ENCODE measurements at places on chromosomes 1 and 21.

DNA sequence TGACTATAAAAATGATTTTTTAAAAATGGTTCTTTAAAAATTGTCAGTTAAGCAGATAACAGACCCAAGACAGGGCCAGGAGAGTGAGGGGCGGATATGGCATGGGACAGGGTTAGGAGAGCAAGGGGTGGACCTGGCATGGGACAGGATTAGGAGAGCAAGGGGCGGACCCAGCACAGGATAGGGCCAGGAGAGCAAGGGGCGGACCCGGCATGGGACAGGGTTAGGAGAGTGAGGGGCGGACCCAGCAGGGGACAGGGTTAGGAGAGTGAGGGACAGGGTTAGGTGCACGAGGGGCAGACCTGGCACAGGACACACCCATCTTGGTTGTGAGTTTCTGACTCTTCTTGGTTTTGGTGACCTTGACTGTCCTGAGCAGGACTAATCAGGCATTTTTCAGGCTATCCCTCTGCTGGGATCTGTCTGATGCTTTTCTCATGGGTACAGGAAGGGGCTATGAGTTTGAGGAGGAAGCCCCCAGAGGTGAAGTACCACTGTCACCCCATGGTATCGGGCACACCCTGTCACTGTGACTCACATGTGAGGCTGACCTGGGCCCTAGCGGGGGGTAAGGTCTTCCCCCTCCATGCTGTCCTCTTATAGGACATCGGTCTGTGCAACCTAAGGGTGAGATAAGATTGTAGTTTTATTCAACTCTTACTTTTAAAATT is 159.0 kb upstream of the COL6A1 start:
- DNase-seq = no peak

DNA sequence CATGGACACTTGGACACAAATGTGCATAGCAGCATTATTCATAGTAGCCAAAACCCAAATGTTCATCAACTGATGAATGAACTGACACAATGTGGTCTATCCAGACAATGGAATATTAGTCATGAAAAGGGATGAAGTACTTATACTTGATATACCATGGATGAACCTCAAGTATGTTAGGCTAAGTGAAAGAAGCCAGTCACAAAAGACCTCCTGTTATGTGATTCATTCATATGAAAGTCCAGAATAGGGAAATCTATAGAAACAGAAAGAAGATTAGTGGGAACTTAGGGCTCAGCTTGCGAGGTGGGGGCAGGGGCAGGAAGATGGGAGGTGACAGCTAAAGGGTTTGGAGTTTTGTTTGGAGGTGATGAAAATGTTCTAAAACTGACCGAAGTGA is 7.4 kb downstream of the KCNE1 start:
- no peak for DNase-seq

DNA sequence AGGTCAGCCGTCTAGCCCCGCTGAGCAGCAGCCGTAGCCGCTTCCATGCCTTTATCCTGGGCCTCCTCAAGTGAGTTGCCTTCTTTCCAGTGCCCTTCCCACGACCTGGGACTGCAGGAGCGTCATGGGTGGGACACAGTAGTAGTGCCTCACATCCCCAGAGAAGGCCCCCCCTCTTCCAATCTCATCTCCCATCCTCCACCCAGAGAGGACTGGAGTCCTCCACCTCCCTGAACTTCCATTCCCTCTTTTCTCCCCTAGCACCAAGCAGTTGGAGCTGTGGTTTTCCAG is 4.9 kb downstream of the RUSC1 start:
- DNase-seq = no peak

DNA sequence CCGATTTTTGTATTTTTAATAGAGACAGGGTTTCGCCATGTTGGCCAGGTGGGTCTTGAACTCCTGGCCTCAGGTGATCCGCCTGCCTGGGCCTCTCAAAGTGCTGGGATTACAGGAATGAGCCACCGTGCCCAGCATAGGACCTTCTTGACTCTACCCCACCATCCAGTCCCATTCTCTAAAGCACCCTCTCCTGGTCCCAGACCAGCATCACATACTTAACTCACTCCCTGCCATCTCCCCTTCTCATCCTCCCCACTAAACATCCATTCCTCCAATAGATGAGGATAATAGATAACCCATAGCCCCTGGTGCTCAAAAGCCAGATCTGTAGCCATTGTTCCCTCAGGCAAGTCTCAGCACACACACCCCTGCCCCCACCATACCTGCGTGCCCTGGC is 2.1 kb downstream of the ENTREP3 start:
- no peak for DNase-seq

GRCh38 chr1:59432531-59433439 is 135.9 kb downstream of the FGGY start:
- DNase-seq = no peak

- DNase-seq = no peak
These were observed 19.3 kb upstream of the ACTA1 start for GRCh38 chr1:229452956-229453801.

DNA sequence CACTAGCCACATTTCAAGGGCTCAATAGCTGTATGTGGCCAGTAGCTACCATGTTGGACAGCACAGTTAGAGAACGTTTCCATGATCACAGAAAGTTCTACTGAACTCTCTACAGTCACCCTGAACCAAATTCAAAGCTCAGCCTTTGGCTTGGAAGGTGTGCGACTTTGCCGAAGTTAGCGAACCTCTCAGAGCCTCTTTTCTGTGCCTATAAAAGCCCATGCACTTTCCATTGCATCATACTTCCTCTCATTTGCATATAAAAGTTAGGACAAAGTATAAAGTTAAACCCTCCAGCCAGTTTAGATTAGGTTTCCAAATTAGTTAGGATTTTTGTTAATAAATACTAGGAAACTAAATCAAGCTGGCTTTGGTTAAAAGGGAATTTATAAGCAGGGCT is 4.7 kb upstream of the SLC1A7 start:
- DNase-seq = no peak

DNA sequence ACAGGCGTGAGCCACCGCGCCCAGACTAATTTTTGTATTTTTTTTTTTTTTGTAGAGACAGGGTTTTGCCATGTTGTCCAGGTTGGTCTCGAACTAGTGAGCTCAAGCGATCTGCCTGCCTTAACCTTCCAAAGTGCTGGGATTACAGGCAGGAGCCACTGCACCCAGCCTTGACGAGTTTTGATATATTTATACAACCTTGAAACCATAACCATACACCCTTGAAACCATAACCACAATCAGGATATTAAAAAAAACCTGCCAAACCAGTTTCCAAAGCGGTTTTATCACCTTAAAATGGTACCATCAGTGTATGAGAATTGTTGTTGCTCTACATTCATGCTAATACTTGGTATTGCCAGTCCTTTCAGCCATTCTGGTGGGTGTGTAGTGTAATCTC is 3.7 kb upstream of the PHACTR4 start:
- DNase-seq = no peak

GRCh38 chr1:10632691-10633090 is 157.9 kb downstream of the PEX14 start:
- no peak for DNase-seq

DNA sequence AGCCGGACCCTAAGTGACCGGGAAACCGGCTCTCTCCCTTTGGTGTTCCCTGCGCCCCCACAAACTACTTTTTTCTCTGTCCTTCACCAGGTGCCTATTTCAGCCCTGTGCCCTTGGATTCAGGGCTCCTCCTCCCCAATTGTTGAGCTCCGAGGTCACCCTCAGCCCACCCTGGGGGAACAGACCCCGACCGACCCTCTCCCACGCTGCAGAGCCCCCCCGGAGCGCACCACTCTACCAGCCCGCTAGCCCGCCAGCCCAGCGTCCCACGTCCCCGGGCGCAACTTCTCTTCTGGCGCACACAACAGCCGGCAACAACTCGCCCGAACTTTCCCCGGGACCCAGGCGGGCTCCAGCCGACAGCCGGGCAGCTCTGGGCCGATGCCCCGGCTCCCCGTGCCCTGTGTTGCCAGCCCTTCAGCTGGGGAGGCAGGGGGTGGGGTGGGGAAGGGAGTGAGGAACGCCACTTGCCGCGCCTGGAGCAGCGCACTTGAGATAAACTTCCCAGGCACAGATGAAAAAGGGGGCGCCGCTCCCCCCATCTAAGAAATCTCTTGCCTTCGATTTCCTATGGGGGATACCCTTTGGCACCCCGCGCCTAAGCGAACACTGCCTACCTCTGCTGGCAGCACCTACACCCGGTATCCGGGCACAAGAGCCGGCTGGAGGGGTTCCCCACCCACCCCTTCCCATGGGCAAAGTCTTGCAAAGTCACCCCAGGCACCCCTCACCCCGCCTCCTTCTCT is 997 bp downstream of the CASZ1 start:
- no peak for DNase-seq

DNA sequence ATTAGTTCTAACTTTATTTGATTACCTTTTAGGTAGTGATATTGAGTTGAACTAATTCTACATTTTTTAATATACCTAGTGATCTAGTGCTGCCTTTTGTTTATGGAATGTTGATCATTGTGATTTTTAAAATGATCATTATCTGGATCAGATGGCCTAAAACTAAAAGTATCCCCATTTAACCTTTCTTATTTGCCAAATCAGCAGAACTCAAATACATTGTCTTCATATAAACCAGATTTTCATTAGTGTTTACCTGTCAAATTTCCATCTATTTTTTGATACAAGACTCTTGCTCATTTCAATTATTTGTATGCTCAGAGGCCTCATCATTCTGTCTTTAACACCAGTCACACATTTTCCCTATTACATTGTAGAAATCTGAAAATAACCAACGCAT is 441.2 kb downstream of the PTPRC start:
- DNase-seq = no peak

- DNase-seq = no peak
These were observed 971.4 kb downstream of the TTLL7 start for GRCh38 chr1:83027511-83027910.

- peak; percentile 80 for DNase-seq
These were observed 6.6 kb upstream of the AZIN2 start for GRCh38 chr1:33074193-33074945.

- no peak for DNase-seq
These were observed 17.0 kb upstream of the OLFML2B start for GRCh38 chr1:162040657-162041056.

DNA sequence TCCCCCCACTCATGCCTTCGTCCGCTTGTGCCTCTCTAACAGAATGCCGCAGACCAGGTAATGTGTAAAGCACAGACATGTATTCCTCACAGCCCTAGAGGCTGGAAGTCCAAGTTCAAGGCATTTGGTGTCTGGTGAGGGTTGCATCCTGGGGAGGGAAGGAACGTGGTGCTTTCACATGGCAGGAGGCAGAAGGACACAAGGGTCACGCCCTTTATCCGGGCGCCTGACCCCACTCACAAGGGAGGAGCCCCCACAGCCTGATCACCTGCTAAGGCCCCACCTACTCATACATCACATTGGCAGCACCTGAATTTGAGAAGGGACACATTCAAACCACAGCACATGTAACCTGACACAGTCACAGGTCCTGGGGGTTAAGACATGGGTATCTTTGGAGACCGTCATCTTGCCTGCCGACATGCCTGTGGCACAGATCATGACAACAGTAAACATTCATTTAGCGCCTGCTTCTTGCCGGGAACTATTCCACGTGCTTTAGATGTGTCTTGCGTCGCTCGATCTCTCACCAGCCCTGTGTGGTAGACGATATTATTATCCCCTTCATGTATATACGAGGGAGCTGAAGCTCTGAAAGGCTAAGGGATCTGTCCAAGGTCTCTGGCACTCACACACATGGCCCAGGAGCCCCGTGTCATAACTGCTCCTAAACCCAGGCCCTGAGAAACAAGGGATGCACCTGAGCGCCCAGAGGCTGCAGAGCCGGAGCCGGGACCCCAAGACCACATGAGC is 235.6 kb downstream of the NPHP4 start:
- no peak for DNase-seq

GRCh38 chr1:225872075-225872430 is 10.1 kb downstream of the TMEM63A start:
- no peak for DNase-seq

DNA sequence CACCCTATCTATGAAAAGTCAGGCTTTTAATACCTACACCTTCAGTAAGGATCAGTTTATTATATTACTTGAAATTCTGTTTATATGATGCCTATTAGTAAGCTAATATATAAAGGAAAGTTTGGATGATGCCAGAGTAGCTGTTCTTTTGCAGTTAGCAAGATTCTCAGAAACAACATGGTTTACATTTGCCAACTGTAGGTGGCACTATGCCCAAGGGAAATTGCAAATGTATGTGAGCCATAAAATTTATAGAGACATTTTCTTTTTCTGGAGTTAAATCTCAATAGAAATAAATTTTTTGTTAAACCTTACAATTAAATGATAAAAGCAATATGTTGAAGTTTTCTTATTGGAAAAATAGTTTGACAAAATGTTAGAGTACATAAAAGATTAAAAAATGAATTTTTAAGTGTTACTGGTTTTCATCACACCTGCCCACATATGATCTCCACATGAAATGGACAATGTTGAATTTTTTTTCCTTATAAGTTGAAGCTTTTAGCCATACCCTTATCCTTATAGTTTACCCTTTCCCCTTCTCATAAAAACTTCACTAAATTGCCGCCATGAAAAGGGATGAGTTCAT is 32.1 kb upstream of the EPHX4 start:
- DNase-seq = no peak

- no peak for DNase-seq
These were observed 8.7 kb upstream of the KCNK1 start for GRCh38 chr1:233605205-233605604.

DNA sequence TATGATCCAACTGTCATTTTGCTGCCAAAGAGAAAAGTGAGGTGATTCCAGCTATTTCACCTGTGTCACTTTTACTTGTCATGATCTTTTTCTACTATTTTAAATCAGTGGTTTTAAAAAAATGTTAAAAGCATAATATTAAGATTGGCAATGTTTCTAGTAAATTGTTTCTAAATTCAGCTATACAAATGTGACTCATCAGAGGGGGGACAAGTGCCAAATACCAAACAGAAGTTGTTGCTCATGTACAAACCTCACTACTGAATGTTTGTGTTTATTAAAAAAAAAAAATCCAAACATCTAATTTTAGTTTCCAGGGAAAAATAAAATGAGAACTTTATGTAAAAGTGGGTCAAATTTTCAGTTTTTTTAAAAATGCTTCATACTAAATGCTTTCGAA is 346.2 kb upstream of the SNX7 start:
- DNase-seq = no peak

DNA sequence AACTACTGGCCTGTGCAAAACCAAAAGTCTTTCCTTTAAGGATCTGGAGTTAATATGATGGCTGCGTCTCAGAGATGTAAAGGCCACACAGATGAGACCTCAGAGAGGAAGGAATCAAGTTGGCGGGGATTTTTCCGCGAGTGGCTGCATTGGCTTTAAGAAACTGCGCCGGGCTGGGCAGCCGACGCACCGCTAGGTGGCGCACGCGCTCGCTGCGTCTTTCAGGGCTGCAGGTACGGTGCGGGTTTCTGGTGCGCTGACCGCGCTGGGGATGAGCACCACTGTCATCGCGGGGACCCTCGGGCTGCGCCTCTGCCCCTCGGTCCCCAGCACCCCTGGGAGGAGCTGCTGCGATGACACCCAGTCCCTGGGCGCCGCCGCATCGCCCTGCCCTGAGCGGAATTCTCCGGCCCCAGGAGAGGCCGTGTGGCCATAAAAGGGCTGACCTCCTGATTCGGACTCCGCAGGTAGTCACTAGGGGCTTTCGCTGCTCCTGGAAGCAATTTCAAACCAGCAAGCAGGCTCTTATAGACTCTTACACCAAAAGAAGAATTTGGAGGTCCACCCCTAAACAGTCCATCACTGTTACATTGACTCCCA is 241.0 kb downstream of the KCNJ6 start:
- peak; percentile 57 for DNase-seq

- no peak for DNase-seq
These were observed 164.5 kb upstream of the CXADR start for GRCh38 chr21:17348357-17348756.

Measured in substantia nigra (tissue), 51 donors.